ENCODE measurements at places on chromosomes 4 and X. TPM values are rescaled to one million over a fixed set of nuclear protein-coding genes. Genes with fewer than 3 reads are reported as not detected.

MAGEA4 gene
- not detected for total RNA-seq

EDA2R gene
- 6.2 TPM for total RNA-seq

CXCL8 gene
- 2.6 TPM for total RNA-seq

MAGED2 gene
- total RNA-seq, result 516 TPM

POU4F2 gene
- not detected for total RNA-seq

SSX7 gene
- total RNA-seq, result not detected

FATE1 gene
- not detected for total RNA-seq

ASB12 gene
- total RNA-seq, result not detected

ANOS1 gene
- 10.6 TPM for total RNA-seq

RAI2 gene
- total RNA-seq, result 38.9 TPM

CASK gene
- total RNA-seq, result 52.4 TPM

MAGEA2 gene
- total RNA-seq, result not detected

EMCN gene
- 23.9 TPM for total RNA-seq

F8A2 gene
- total RNA-seq, result 2.6 TPM

POF1B gene
- 6.2 TPM for total RNA-seq

MXRA5 gene
- 2.9 TPM for total RNA-seq

UGT2B10 gene
- total RNA-seq, result not detected

NOX1 gene
- not detected for total RNA-seq

GYG2 gene
- total RNA-seq, result 84.7 TPM

GAGE1 gene
- total RNA-seq, result not detected

CLDN22 gene
- not detected for total RNA-seq

SETD7 gene
- 54.9 TPM for total RNA-seq

GABRE gene
- 120 TPM for total RNA-seq

NPFFR2 gene
- total RNA-seq, result not detected

ARMCX1 gene
- total RNA-seq, result 43.4 TPM

TEX11 gene
- total RNA-seq, result not detected

CABS1 gene
- total RNA-seq, result not detected

ARAP2 gene
- total RNA-seq, result 23.2 TPM

SATL1 gene
- total RNA-seq, result not detected

ITM2A gene
- total RNA-seq, result 63.6 TPM

SERTM2 gene
- total RNA-seq, result 0.15 TPM

NAP1L3 gene
- 0.98 TPM for total RNA-seq

HEPH gene
- total RNA-seq, result 11.1 TPM

NEUROG2 gene
- 0.33 TPM for total RNA-seq

CXCR3 gene
- total RNA-seq, result not detected

RTL9 gene
- 0.15 TPM for total RNA-seq

CLCN4 gene
- total RNA-seq, result 2.9 TPM

MMRN1 gene
- total RNA-seq, result 83.2 TPM

RADX gene
- total RNA-seq, result 3.8 TPM

COQ2 gene
- 10.8 TPM for total RNA-seq

SH3BGRL gene
- 145 TPM for total RNA-seq

SHISA3 gene
- 0.33 TPM for total RNA-seq

HS6ST2 gene
- total RNA-seq, result 1.3 TPM

LIMCH1 gene
- 71.8 TPM for total RNA-seq

CSAG2 gene
- total RNA-seq, result not detected

CXCL6 gene
- total RNA-seq, result 2.9 TPM

CXCL1 gene
- total RNA-seq, result 0.80 TPM

USP38 gene
- total RNA-seq, result 21.6 TPM

RENBP gene
- 6.9 TPM for total RNA-seq

PIN4 gene
- total RNA-seq, result 12.5 TPM

DMD gene
- total RNA-seq, result 135 TPM

PRPS2 gene
- 54.4 TPM for total RNA-seq

GRPR gene
- 6.2 TPM for total RNA-seq

MAGEA9 gene
- total RNA-seq, result not detected

SPATA4 gene
- total RNA-seq, result not detected

UGT2B17 gene
- total RNA-seq, result not detected
